Glomerular endothelial cell (primary cell): ENCODE measurements at places on chromosomes 2 and 18.

- no peak for DNase-seq
Measured at GRCh38 chr18:76994086-76994654, 138.4 kb downstream of the MBP start.

DNA sequence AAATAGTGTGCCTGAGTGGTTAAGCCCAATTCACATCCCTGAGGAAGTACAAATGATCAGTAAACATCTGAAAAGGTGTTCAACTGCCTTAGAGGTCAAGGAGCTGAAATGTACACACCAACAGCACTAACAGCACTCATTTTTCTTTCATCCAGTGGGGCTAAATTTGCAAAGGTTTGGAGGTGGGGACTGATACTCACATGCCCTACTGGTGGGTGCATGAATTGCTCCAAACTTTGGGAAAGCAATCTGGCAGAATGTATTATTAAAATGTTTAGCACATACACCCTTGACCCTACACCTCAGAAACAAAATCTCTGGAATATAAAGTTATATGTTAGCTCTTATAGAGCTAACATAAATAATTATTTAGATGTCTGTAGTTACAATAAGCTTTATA, 19.0 kb upstream of the FAM178B start:
- no peak for DNase-seq

- no peak for DNase-seq
Measured at GRCh38 chr2:106294182-106294581, 100.1 kb upstream of the UXS1 start.

DNA sequence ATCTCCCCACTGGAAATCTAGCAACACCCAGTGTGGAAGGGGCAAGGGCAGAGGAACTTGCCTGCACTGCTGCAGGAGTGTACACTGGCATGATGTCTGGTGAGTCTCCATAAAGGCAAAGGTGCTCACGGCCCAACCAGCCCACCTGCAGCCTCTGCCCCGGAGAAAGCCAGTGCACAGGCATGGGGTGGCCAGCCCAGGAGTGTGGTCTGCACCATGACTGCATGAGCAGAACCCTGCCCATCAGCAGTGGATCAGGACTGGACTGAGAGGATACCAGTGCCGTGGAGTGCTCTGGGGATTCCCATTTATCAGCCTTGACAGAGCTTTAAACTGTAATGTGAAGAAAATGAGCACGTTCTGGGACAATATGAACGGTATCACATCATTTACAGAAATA, 342.6 kb upstream of the HS6ST1 start:
- no peak for DNase-seq

- DNase-seq, result no peak
Measured at GRCh38 chr2:120948662-120949011, 213.0 kb downstream of the GLI2 start.

DNA sequence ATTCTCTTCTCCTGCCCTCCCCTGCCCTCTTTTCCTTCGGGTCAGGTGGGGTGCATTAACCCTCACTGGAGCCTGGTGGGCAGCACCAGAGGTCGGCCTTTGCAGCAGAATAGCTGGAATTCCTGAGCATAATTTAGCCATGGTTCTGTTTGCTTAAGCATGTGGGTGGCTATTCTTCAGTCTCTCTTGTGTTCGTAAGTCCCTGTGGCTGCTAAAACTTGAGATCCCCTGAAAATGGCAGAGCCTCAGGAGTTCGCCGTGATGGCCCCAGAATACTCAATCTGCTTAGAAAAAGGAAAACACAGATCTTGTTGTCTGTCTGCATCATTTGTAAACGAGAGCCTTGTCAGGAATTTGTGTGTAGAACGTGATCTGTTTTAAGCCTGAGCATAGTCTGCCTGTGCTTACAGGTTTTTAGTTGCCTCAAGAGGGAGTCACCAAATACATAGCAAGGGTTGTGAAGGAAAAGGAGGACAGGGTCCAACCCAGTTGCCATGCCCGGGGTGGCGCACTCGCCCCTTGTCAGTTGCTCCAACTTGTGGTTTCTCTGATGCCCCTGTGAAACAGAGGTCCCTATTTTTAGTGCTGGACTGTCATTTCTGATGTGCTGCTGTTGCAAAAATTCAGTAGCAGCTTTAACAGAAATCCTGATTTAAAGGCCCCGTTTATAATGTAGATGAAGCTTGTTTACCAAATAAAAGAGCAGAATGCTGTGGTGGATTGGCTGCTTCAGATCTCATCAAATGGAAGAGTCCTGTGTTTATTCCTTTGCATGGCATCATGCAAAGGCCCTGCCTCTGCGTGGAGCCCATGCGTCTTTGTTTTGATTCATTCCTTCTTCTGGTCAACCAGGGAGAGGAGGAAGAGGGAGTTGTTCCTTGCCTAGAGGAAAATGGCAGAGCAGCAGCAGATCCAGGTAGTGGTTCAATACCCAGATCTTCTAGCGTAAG, 74.8 kb downstream of the WDSUB1 start:
- no peak for DNase-seq

- no peak for DNase-seq
Measured at GRCh38 chr2:68605939-68606338, 37.4 kb upstream of the PROKR1 start.

DNA sequence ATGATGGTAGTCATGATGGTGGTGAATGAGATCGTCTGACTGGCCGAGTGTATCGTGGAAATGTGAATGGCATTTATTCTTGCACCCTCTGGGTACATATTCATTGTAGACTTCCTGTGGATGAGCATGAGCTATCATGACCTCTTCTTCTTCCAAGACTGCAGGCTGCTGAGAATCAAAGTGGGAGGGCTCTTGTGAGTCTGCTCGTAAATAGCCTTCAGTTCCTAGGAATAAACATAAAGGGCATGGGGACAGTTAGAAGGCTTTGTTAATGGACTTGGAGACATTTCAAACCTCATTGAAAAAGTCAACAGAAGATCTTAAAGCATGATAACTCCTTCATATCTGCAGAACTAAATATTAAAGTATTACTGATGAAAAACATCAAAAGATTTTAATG, 14.9 kb downstream of the SLC39A6 start:
- DNase-seq, result no peak

DNA sequence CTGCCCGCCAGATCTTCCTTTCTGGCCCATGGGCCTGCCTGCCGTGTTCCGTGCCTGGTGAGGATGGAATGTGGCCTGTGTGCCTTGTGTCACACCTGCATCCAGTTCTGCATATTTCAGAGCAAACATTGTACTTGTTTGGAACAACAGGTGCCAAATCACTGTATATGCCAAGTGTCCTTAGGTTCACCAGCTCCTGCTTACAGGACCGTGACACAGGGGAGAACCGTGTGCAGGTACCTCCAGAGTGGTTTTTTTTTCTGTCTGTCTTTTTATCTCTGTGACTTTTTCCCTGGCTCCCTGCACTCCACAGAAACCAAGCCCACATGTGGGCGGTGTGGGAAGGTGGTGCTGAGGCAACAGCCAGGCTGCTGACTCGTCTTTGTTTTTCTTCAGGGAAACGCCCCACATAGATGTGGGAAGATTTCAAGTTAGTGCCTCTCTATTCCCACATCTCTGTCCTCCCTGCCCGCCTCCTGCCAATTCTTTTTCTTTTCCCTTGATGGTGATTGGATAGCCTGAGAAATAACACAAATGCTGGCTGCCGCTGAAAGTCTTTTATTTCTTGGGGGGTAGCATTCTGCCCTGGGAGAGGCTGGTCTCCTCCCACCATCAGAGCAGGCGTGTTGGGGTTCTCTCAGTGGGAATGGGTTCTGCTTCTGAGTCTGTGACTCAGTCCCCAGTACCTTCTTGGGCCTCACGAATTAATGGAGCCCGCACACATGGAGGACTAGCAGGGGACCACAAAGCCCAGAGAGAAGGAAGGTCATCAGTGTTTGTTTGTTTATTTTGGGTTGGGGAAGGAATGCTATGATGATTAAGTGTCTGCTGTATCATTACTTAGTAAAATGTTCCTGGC, 21.4 kb downstream of the GRHL1 start:
- DNase-seq, result no peak

GRCh38 chr2:197360744-197361156, 50.2 kb upstream of the ANKRD44 start:
- DNase-seq, result no peak

DNA sequence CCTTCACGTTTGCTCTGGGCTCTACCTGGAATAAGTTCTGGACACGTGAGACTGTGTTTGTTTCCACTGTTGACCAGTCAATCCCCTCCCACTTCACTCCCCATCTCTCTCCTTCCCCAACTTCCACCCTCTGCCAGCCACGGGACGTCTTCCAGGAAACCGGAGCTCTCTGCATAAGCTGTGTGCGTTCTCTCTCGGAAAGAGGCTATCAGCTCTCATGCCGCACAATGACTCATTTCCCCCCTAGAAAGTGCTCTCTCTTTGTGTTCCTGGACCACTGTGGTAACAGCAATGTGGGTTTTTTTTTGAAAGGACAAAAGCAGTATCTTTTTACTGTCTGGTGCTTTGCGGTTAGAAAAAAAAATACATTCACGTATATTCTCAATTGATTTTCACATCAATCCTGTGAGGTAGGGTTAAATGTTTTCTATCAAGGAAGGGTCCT, 10.2 kb downstream of the PROKR1 start:
- peak; percentile 64 for DNase-seq

DNA sequence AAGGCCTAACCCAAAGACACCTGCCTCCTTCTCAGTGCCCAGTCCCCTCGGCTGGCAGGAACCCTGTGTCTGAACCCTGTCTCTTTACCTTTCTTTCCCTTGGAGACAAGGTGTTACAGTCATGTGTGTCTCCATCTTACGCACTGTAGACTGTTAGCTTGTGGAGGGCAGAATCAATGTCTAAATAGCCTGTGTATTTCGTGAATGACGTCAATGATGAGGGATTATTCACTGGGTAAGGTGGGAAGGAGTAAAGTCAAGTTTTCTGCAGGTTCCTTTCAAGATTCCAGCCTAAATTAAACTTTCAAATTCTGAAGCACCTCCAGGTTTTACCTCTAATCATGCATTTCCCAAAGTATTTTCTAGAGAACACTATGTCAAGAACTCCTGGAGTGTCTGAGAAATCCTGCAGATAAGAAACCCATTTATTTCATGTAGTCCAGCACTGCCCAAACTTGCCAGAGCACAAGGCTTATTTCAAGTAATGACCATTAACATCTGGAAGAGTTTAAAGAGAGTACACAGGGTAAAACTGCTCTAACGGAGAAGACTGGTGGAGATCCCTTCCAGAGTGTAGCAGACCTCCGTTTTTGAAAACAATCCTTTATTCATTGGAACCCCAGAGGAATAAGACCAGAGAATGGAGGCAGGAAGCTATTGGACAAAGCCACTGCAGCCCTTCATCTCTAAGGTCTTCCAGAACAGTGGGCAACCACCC, 72.8 kb downstream of the KCNF1 start:
- DNase-seq, result no peak
